Osteocyte (in vitro differentiated cells): ENCODE measurements at places on chromosomes 7 and 10. TPM values are rescaled to one million over a fixed set of nuclear protein-coding genes. Genes with fewer than 3 reads are reported as not detected.

DNA sequence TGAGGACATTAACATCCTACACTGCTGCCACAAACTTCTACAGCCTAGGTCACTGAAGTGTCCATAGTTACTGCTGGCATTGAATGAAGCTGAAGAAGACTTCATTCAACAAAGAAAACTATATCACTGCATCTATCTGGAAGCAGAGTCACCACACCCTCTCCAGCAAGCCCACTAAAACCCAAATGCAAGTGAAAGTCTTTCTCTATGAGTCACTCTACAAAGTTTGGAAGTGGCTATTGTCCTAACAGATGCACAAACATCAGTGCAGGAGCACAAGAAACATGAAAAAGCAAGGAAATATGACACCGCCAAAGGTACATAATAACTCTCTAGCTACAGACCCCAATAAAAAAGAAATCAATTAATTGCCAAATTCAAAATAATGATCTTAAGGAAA lies 43.5 kb upstream of the CAMK2B start:
- DNase-seq: no peak

GRCh38 chr7:139109983-139110411 lies 477 bp upstream of the ZC3HAV1 start:
- no peak for DNase-seq

- DNase-seq: no peak
Observed at GRCh38 chr10:16909271-16909767, 92.1 kb upstream of the RSU1 start.

The SNCG gene
- 0.73 TPM in 1 of 2 replicates, not detected in the other for total RNA-seq

The CFAP70 gene
- total RNA-seq: 0.86 and 1.2 TPM in 2 replicates
